ENCODE measurements at places on chromosomes 12 and 14.

- DNase-seq: no peak
Observed at GRCh38 chr12:108327621-108328344, 11.3 kb downstream of the CMKLR1 start.

- DNase-seq: no peak
Observed at GRCh38 chr14:44662250-44662891, 155.3 kb upstream of the FSCB start.

DNA sequence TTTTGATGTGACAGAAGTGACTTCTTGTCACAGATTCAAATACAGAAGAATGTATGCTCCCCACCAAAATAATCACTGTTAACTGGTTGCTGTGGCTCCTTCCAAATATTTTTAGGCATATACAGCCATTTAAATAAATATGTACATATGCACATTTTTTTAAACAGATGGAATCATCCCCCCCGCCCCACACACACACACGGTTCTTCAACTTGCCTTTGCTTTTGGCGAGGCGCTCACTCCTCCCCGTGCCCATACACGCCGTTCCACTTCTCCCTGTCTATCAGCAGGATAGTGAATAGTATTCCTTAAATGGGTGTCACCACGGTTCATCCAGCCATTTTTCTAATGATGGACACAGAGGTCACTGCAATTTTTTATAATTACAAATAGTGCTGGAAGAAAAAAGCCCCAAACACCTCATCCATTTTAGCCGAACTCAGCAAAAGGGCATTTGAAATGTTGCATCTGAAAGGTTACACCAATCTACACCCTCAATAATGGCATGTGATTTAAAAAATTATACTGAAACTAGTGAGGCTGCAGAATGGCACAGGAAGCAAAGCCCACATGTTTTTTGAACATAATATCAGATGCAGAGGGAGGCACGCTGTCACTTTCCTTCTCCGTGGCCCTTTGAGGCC, 39.2 kb upstream of the MEG3 start:
- no peak for DNase-seq

GRCh38 chr12:25725470-25725869, 172.4 kb upstream of the LMNTD1 start:
- no peak for DNase-seq

DNA sequence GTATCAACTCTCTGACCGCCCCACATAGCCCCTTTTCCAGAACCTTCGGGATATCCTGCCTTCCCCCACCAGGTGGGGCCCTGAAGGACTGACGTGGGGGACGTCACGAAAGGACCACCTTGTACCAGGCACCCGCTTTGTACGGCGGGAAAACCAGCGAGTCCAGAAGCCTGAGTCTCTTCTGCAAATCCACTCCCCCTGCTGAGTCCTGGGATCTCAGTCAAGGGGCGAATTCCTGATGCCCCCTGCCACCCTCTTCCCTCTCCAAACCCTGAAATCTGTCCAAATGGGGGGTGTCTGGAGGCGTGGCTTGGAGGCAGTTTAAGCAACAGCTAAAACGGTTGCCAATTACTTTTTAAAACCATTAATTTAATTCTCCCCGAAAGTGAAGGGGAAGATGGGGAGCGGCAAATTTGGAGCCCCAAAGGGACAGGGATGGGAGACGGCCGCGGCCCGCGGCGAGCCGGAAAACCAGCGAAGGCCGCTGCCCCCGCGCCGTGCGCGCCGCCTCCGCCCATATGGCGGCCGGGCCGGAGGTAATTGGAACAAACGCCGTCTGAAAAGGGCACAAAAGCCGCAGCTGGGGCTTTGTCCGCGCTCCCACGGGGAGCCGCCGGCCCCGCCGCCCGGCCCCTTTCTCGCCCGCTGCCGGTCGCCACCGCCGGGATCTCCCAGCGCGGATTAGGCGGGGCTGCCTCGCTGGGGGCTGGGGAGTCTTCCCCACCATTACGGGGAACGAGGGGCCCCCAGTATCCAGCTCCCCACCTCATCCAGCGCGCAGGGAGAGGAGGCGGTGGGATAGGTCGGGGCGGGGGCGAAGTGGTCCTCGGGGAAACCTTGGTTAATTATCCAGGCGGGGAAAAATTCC, 6.6 kb downstream of the LHX5 start:
- no peak for DNase-seq

DNA sequence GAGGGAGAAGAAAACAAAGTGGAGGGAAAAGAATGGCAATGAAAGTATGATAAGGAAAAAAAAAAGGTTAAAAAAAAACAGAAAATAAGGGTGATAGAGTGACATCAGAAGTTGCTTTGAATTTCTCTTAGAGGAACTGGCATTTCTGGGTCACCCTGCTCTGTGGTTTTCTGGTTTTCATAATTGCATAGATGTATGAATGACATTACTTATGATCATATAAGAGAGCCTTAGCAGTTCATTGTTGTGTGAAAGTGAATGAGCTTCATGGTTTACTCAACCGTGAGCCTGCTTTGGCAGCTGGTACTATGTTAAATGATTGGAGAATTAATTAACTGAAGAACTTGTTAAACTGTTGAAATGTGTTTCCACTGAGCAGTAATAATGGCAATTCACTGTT, 336.4 kb upstream of the FBXO33 start:
- DNase-seq: no peak

DNA sequence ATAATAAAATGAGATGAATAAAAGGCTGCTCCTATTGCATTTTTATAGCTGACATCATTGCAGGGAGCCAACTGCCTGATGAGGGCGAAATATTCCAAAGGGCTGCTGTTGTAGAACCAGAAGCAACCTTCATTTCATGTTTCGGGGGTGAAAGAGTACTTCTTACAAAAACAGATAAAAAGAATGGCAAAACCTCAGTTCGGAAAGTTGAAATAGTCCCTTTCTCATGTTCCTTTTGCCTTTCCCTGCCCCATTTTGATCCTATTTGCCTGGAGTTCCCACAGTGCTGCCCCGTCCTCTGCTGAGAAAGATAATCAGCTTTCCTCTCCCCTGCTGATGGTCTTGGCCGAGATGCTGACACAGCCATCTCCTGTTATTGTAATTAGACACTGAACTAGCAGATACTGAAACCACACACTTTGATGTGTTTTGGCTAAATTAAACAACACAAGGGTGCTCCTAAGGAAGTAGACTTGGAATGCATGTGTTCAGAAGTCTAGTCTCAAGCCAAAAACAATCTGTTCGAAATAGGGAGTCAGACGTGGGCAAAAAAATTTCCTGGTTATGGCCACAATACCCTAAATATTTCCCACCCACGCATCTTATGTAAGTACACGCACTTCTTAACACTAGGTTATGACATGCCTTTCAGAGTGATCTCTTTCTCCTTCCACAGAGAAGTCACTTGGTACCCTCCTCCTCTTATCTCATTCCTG, 117.2 kb downstream of the PPM1H start:
- no peak for DNase-seq

GRCh38 chr14:100711493-100711892, 15.2 kb upstream of the DLK1 start:
- DNase-seq: no peak

GRCh38 chr14:90727082-90727481, 89.1 kb downstream of the TTC7B start:
- DNase-seq: no peak

- DNase-seq: no peak
Observed at GRCh38 chr14:99792551-99793212, 531 bp upstream of the EML1 start.

DNA sequence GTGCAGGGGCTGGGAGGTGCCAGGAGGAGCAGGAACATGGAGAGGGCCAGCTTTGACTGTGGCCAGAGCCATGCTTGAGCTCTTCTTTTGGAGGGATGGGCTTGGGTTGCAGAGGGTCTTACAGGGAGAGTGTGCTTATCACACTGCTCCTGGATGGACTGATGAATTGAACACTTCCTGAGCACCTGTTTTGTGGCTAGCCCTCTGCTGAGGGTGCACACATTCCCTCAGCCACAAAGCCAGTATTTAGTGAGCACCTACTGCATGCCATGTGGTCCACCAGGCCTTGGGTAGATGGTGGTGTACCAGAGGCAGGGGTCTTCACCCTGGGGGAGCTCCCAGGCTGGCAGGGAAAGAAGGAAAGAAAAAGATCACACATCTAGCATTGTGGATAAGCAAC, 118.9 kb downstream of the SLC25A47 start:
- no peak for DNase-seq

DNA sequence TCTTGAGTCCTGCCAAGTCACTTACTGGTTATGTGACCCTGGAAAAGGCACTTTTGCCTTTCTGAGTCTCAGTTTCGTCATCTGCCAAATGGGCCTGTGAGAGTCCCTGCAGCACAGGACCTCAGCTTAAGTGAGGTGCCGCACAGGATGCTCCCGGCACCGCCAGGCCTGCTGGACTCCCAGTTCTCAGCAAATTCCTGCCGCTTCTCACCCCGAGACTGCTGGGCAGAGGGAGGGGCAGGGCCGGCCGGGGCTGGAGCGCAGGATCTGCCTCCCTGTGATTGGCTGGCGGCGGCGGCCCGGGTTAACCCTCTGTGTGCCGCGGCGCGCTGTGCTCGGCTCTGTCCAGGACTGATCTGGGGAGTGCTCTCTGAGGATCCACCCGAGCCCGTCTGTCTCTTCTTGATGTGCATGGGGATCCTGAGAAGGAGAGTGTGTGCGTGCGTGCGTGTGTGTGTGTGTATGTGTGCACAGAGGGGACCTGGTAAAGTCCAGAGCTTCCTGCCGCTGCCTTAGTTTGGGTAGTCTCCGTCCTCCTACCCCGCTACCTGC, 8.6 kb downstream of the SETD1B start:
- no peak for DNase-seq

GRCh38 chr12:93536766-93537488, 35.5 kb upstream of the SOCS2 start:
- DNase-seq: no peak

DNA sequence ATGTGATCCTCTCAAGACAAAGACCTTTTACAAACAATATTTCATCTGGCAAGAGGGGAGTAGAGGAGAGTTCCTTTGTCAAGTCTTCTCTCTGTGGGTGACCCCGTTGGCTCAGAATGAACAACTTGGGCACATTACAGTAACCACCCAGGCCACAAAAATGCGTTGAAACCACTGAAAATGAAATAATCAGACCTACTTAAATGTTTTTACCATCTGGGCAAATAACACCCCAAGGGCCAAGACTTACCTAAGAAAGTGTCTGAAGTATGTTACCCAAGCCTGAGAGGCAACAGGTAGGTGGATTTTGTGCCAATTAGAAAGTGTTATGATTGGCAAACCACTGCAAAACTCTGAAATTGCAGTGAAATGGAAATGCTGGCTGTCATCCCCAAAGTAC, 1.3 kb downstream of the TC2N start:
- DNase-seq: no peak

- no peak for DNase-seq
Observed at GRCh38 chr14:52013984-52014600, 24.7 kb downstream of the RTRAF start.

- no peak for DNase-seq
Observed at GRCh38 chr14:75715926-75716780, 55.1 kb downstream of the TTLL5 start.

DNA sequence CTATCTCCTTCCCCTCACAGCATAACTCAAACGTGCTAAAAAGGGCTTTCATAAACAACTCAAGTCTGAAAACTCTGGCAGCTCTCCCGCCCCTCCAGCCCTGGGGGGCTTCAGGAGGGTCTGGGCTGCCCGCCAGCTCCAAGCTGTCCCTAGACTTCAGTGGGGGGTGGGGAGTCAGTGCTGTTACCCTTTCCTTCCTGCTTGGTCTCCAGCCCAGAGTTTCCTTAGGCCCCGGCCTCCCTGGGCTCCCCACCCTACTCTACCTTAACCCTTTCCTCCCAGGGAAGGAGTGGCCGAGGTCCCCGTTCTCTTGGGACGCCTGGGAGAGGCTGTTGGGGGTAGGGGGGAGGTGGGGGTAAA, 530 bp upstream of the NYNRIN start:
- no peak for DNase-seq

DNA sequence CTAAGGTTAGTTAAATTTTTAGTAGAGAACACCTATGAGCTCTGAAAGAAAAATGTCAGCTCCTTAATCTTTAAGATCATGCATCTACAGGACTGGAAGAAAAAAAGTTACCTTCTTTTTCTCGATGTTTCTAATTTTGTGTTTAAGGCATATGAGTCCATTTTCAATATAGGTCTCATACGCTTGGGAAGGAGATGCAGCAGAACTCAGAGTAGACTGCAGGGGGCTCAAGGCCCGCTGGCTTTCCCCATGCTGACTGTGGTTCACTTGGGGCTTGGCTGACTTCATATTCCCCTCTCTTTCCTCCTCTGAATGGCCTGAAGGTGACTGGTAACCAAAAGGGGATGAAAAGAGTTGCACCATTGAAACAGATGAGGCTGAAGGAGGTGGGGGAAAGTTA, 1.5 kb downstream of the CAPRIN2 start:
- no peak for DNase-seq

DNA sequence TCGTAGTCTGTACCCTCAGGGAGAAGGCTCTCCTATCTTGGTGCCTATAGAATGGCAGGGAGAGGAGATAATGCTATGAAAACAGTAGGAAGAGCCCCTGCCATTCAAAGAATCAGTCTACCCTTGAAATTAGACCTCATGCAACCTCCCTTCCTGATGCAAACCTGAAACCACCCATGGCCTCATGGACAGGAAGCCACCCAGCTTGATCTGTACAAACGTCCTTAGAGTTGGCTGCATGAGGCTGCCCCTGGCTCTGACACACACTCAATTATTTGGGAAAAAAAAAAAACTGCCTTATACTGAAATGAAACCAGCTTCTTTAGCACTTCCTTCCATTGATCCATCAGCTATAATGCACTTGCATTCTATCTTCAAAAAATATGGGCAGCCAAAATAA, 116.6 kb upstream of the BCL2L14 start:
- no peak for DNase-seq

DNA sequence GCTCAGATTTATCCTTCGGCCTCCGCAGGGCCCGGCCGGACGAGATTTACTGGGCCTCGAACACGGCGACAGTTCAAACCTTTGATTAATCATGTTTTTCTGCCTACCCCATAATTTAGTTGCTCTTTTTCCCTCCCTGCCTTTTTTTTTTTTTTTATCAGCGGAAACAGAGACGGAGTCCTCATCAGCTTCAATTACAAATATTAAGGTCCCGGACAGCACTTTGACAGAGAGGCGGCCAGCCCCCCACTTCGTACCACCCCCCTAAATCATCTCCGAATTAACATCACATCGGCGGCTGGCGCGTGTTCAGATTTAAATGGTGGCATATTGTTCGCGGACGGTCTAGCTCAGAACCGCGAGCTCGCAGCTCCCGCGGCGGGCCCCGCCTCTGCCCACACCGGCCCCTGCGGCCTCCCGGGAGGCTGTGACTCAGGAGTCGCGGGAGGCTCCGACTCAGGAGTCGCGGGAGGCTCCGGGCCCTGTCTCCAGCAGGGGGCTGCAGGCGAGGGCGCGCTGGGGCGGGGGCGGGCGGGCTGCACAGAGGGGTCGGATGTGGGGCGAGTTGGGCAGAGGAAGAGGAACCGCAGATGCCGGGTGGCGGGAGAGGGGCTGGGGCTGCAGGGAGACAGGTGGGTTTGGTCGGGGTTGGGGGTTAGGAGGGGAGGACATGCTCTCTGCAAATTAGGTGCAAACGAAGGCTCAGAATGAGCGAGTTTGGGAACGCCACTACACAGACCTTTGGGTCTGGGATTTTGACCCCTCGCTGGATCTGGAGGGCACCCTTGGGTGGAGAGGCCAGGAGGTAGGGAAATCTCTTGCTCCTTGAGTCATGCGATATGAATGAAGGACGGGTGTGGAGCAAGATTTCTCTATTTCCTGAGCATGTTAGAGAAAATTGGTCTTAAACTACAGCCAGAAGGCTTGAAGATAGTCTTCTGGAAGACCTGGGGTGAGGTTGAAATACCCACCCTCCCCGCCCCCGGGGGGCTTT, 19.6 kb upstream of the ATP5MC2 start:
- DNase-seq: peak; percentile 33

Measured in stimulated activated CD8-positive, alpha-beta memory T cell treated with anti-CD3 and anti-CD28 coated beads, Interleukin-2, amount 100 ng/mL, for 48 hours (primary cell).